ENCODE measurements at places on chromosomes 5 and 9. TPM values are rescaled to one million over a fixed set of nuclear protein-coding genes. Genes with fewer than 3 reads are reported as not detected.

- H3K27ac ChIP-seq = no peak overlapping the region
- H3K4me3 ChIP-seq = no peak overlapping the region
- H3K4me1 ChIP-seq = no peaks in the 10 kb centered on the region
- no peak for DNase-seq
Measured at GRCh38 chr9:101235105-101235866, 149.5 kb downstream of the BAAT start.

DNA sequence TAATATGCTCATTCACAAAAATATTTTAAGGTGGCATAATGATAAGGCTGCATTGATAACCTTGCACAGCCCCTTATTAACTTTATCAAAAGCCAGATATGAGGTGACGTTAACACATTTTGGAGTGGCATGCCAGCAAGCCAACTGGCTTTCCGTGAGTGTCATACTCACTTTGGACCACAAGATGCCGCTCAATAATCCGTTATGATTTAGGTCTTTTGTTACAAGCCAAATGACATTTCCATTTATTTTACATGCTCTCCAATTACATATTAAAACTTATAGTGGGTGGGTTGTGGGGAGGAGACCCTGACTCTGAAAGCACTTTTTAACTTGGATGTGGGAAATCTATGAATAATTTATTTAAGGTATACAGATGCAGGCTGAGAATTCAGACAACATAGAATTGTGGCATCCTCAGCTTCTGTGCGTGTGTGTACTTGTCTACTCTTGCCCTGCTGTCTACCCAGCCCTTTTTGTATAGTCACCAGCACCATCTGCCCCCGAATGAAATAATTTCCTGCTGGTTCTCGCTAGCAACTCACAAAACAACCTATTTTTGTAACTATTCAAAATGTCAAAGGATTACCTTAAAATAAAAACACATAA is 305.1 kb downstream of the PSAT1 start:
- H3K27ac ChIP-seq = no peak overlapping the region
- H3K4me3 ChIP-seq = no peak overlapping the region
- no peaks in the 10 kb centered on the region for H3K27me3 ChIP-seq
- H3K4me1 ChIP-seq = no peaks in the 10 kb centered on the region
- DNase-seq = no peak

GRCh38 chr9:12155401-12156134 is 537.6 kb upstream of the TYRP1 start:
- H3K27ac ChIP-seq = no peak overlapping the region
- H3K4me1 ChIP-seq = no peaks in the 10 kb centered on the region
- H3K36me3 ChIP-seq = no peaks in the 10 kb centered on the region
- H3K27me3 ChIP-seq = no peaks in the 10 kb centered on the region
- no peak overlapping the region for H3K4me3 ChIP-seq
- DNase-seq = no peak

DNA sequence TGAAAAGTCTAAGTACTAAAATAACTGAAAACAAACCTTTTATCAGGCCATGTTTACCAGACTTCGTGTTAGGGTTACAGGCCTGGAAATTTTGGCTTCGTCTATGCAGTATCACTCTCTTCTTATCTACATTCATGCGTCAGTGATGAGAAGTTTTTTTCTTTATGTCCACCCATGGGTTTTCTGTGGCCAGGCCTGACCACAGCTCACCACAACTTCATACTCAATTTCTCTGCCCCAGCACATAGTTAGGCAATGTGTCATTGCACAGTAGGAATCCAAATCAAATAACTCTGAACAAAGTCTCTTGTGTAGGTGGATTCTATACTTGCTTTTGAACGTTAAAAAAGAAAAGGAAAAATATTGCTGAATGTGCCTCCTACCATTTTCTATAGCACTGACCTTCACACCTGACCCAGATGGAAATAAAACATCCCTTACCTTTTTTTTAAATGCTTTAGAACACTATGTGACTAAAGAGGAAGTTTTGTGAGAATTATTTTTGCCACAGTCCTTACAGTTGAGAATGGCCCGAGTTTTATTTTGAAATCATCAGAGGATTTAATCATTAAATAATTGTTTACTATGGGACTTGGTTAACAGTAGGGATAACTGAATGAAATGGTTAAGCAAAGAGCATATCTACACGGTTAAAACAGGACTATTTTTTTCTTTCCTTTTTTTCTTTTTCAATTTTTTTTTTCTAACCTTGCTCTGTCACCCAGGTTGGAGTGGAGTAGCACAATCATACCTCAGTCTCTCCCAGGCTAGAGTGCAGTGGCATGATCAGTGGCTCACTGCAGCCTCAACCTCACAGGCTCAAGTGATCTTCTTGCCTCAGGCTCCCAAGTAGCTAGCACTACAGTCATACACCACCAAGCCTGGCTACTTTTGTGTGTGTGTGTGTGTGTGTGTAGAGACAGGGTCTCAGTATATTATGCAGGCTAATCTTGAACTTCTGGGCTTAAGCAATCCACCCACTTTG is 1247.0 kb upstream of the ACO1 start:
- H3K27me3 ChIP-seq = no peaks in the 10 kb centered on the region
- no peak for DNase-seq
- H3K4me3 ChIP-seq = no peak overlapping the region
- no peaks in the 10 kb centered on the region for H3K36me3 ChIP-seq
- no peaks in the 10 kb centered on the region for H3K4me1 ChIP-seq
- H3K27ac ChIP-seq = no peak overlapping the region

DNA sequence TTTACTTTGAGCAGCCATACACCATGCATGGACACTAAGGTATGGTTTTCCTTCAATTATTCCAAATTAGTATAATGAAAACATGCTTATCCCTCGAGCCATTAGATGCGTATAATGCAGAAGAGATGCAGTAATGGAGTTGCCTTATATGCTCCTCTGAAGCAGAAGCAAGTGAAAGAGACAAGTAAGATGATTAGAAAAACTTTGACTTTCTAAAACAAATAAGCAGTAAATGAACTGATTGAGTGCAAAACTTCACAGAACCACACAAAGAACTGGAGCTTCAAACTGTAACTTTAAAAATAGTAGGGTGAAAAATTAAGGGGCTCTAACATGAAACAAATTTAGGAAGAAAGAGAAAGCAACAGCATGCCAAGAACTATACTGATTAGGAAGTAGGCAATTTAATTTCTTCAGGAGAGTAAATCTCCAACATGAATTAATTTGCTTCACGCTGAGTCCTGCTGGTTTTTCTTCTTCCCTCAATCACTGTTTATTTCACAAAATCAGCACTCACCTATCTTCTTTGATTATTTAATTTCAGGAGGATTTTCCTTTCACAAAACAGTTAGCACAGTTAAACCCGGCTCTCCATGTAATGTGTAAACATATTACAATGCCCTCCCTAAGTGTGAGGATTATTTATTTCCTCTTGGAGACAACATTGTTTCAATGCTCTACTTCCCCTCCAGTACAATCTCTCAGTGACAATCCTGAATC is 90.3 kb upstream of the PAM start:
- no peak for DNase-seq
- no peak overlapping the region for H3K27ac ChIP-seq
- no peaks in the 10 kb centered on the region for H3K4me1 ChIP-seq
- no peak overlapping the region for H3K4me3 ChIP-seq
- H3K27me3 ChIP-seq = no peaks in the 10 kb centered on the region

DNA sequence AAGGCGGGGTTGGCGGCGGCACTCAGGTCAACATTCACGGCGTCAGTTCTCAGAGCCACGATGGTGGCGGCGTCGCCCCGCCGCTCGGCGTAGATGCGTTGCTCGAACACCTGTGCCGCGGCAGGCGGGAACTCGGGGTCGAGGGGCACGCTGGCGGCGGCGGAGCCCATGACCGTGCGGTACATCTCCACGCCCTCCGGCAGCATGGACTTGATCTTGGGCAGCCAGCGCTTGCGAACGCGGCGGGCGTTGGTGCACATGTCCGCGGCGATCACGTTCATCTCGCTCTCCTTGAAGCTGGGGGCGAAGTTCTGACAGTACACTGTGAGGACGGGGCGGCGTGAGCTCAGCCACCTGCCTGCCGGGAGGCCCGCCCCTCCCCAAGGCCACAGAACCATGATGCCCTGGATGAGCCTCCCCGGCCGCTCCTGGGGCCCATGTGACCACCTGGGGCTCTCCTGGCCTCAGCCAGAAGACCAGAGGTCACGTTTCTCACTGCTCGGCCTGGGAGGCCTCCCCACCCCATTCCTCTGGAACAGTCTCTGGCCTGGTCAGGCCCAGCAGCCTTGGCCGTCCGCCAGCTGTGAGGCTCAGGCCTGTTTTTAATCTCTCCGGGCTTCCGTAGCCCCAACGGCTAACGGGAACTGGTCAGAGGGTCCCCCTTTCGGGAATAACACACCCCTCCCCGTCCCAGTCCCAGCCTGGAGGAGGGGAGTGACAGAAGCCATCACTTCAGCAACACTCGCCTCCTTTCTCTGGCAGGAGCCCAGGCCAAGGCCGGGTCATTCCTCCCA is 50.7 kb upstream of the UBAC1 start:
- DNase-seq = peak; percentile 89
- peak overlapping the region; percentile 77 for H3K27ac ChIP-seq
- no peaks in the 10 kb centered on the region for H3K27me3 ChIP-seq
- peaks cover 48% of the 10 kb centered on the region for H3K4me1 ChIP-seq
- no peak overlapping the region for H3K4me3 ChIP-seq
- peaks cover 7% of the 10 kb centered on the region for H3K36me3 ChIP-seq

DNA sequence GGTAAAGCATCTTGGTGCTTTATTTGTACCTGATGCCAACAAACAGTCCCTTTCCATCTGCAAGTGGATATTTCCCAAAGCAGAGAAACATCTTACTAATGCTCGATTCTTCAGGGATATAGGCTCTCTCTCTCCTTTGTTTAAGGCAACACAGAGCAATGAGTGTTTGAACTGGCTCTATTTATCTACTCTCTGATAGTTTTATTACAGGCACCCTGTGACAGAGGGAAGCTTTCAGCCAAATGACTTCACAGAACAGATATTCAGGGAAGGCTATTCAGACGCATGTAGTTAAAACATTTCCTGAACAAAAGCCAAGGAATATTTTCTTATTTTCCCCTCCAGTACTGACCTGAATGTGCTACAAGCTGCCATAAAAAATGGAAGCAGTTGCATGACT is 141.8 kb downstream of the YIPF5 start:
- H3K36me3 ChIP-seq = no peaks in the 10 kb centered on the region
- H3K4me3 ChIP-seq = no peak overlapping the region
- no peaks in the 10 kb centered on the region for H3K4me1 ChIP-seq
- DNase-seq = no peak
- no peaks in the 10 kb centered on the region for H3K27me3 ChIP-seq

GRCh38 chr5:96048763-96049162 is 87.1 kb upstream of the ELL2 start:
- H3K4me1 ChIP-seq = no peaks in the 10 kb centered on the region
- DNase-seq = no peak
- H3K4me3 ChIP-seq = no peak overlapping the region
- H3K27me3 ChIP-seq = no peaks in the 10 kb centered on the region
- H3K27ac ChIP-seq = no peak overlapping the region
- no peaks in the 10 kb centered on the region for H3K36me3 ChIP-seq

GRCh38 chr5:178123966-178124925 is 6.6 kb upstream of the RMND5B start:
- H3K27ac ChIP-seq = peak overlapping the region; percentile 58
- H3K4me3 ChIP-seq = no peak overlapping the region
- peaks cover 37% of the 10 kb centered on the region for H3K4me1 ChIP-seq
- H3K27me3 ChIP-seq = no peaks in the 10 kb centered on the region
- no peaks in the 10 kb centered on the region for H3K36me3 ChIP-seq

GRCh38 chr9:31445357-31445756 is 939.1 kb upstream of the ACO1 start:
- no peak for DNase-seq
- H3K27ac ChIP-seq = no peak overlapping the region
- H3K4me1 ChIP-seq = no peaks in the 10 kb centered on the region
- no peak overlapping the region for H3K4me3 ChIP-seq

DNA sequence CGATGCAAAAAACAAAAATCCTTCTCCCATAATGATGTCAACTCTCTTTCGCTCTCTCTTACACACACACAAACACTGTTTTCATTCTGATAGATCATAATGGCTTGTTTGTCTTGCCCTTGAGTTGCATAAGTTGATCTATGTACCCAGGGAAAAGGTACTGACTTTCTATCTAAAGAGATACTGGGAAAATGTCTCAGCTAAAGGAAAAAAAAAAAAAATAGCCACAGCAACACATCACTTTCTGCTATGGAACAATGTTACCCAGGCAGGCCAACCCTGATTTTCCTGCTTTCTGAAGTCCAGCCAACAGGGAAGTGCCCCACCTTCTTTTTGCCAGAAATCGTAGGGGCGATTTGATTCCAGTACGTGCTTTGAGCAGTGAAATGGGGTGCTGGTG is 212.6 kb upstream of the ACTBL2 start:
- no peak overlapping the region for H3K27ac ChIP-seq
- no peak overlapping the region for H3K4me3 ChIP-seq
- no peaks in the 10 kb centered on the region for H3K27me3 ChIP-seq
- no peaks in the 10 kb centered on the region for H3K4me1 ChIP-seq
- no peaks in the 10 kb centered on the region for H3K36me3 ChIP-seq
- DNase-seq = no peak

GRCh38 chr5:144284036-144284435 is 113.4 kb downstream of the KCTD16 start:
- no peak overlapping the region for H3K27ac ChIP-seq
- no peak for DNase-seq
- H3K27me3 ChIP-seq = no peaks in the 10 kb centered on the region
- H3K4me3 ChIP-seq = no peak overlapping the region
- no peaks in the 10 kb centered on the region for H3K36me3 ChIP-seq

DNA sequence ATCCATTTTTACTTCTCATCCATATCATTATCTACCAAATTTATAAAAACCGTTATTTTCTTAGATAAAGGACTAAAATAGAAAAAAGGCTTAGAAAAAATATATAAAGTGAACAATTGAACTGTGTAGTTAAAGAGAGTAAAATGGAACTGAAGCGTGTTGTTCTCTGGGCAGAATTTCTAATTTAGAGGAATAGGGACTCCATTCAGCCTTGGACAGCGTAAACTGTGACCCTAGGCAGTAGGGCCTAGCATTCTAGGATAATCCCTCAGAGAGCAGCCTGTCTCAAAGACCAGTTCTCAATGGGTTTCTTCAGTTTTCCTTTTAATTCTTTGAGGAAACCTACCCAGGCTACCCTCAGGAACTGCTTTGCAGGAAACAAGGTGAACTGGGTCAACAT is 11.1 kb downstream of the ZNF462 start:
- no peak overlapping the region for H3K27ac ChIP-seq
- H3K36me3 ChIP-seq = no peaks in the 10 kb centered on the region
- H3K4me1 ChIP-seq = peaks cover 33% of the 10 kb centered on the region
- DNase-seq = no peak
- no peak overlapping the region for H3K4me3 ChIP-seq
- H3K27me3 ChIP-seq = no peaks in the 10 kb centered on the region

GRCh38 chr9:120877276-120878034 is 467 bp upstream of the PHF19 start:
- peak; percentile 63 for DNase-seq
- peak overlapping the region; percentile 96 for H3K4me3 ChIP-seq
- no peaks in the 10 kb centered on the region for H3K36me3 ChIP-seq
- peaks cover 21% of the 10 kb centered on the region for H3K4me1 ChIP-seq
- H3K27ac ChIP-seq = peak overlapping the region; percentile 95

- H3K36me3 ChIP-seq = no peaks in the 10 kb centered on the region
- H3K27me3 ChIP-seq = no peaks in the 10 kb centered on the region
- no peak overlapping the region for H3K4me3 ChIP-seq
- no peaks in the 10 kb centered on the region for H3K4me1 ChIP-seq
- no peak overlapping the region for H3K27ac ChIP-seq
- no peak for DNase-seq
Measured at GRCh38 chr5:111472096-111472495, 40.2 kb downstream of the STARD4 start.

The SLIT3 gene
- 34.8 TPM for total RNA-seq

The GABRB2 gene
- total RNA-seq = 0.39 TPM

The LVRN gene
- total RNA-seq = 0.17 TPM

The ZNF879 gene
- 5.3 TPM for total RNA-seq

The PCDHA2 gene
- total RNA-seq = not detected

The IL9 gene
- total RNA-seq = not detected

The SLCO4C1 gene
- 23.0 TPM for total RNA-seq

The GMCL2 gene
- total RNA-seq = not detected

The WNT8A gene
- total RNA-seq = not detected

The COL27A1 gene
- total RNA-seq = 11.6 TPM

The PRDM9 gene
- not detected for total RNA-seq
